ENCODE measurements at places on chromosomes 3 and 15. TPM values are rescaled to one million over a fixed set of nuclear protein-coding genes. Genes with fewer than 3 reads are reported as not detected.

PRR23C gene
- not detected for total RNA-seq

NANOGP8 gene
- not detected for total RNA-seq

LMAN1L gene
- 3.8 TPM for total RNA-seq

PODXL2 gene
- 3.8 TPM for total RNA-seq

USP13 gene
- 6.5 TPM for total RNA-seq

HDAC11 gene
- 0.90 TPM for total RNA-seq

FGD5 gene
- not detected for total RNA-seq

SEMA7A gene
- total RNA-seq, result 30.5 TPM

EAF1 gene
- 30.0 TPM for total RNA-seq

HDC gene
- total RNA-seq, result 0.61 TPM

DCUN1D1 gene
- 67.9 TPM for total RNA-seq

SLC9C1 gene
- total RNA-seq, result not detected

EFCAB12 gene
- total RNA-seq, result 0.83 TPM

RHCG gene
- not detected for total RNA-seq

ITIH4 gene
- total RNA-seq, result 15.2 TPM

THAP10 gene
- total RNA-seq, result not detected

ZNF774 gene
- total RNA-seq, result 3.0 TPM

MUC13 gene
- not detected for total RNA-seq

NEK10 gene
- 1.4 TPM for total RNA-seq

HGD gene
- 0.61 TPM for total RNA-seq

KLHL6 gene
- total RNA-seq, result 35.1 TPM

CIB2 gene
- total RNA-seq, result 1.9 TPM

IL17RE gene
- total RNA-seq, result 2.4 TPM

ACY1 gene
- 23.1 TPM for total RNA-seq

GOLGA8K gene
- 0.61 TPM for total RNA-seq

ANP32A gene
- total RNA-seq, result 303 TPM

GRIP2 gene
- total RNA-seq, result 0.10 TPM

GP9 gene
- not detected for total RNA-seq

COMMD4 gene
- 81.9 TPM for total RNA-seq

RPP25 gene
- 6.0 TPM for total RNA-seq

NLGN1 gene
- not detected for total RNA-seq

KPNA4 gene
- total RNA-seq, result 51.5 TPM

MESP2 gene
- total RNA-seq, result not detected

SOX2 gene
- not detected for total RNA-seq

STARD5 gene
- 6.1 TPM for total RNA-seq

WDR53 gene
- total RNA-seq, result 19.5 TPM

SNUPN gene
- total RNA-seq, result 30.8 TPM

THRB gene
- total RNA-seq, result not detected

CLDN16 gene
- total RNA-seq, result not detected

INKA1 gene
- total RNA-seq, result 0.73 TPM

FOXL2NB gene
- not detected for total RNA-seq
